NK-92 treated with Interleukin-12 subunit alpha and Interleukin-12 subunit beta, amount 100 ng/mL, for 24 hours (cell line): ENCODE measurements at places on chromosomes 6 and 20.

- no peak for DNase-seq
These were observed 437.5 kb downstream of the CBLN4 start for GRCh38 chr20:55567826-55568225.

DNA sequence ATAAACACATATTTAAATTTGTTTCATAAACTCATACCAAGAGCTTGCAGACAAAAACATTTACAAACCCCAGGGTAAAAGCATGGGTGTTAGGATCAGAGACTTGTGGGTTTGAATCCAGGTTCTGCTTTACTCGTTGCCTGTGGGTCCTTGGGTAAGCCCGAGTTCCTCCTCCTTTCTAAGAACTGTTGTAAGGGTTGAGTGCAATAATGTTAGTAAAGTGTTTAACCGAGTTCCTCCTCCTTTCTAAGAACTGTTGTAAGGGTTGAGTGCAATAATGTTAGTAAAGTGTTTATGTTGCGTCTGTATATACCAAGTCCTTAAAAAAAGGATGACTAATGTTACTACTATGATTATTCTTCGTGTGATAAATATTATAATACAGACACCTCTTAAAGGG lies 18.7 kb downstream of the CCDC170 start:
- DNase-seq, result no peak

- no peak for DNase-seq
These were observed 213.9 kb upstream of the SSTR4 start for GRCh38 chr20:22821081-22821727.

DNA sequence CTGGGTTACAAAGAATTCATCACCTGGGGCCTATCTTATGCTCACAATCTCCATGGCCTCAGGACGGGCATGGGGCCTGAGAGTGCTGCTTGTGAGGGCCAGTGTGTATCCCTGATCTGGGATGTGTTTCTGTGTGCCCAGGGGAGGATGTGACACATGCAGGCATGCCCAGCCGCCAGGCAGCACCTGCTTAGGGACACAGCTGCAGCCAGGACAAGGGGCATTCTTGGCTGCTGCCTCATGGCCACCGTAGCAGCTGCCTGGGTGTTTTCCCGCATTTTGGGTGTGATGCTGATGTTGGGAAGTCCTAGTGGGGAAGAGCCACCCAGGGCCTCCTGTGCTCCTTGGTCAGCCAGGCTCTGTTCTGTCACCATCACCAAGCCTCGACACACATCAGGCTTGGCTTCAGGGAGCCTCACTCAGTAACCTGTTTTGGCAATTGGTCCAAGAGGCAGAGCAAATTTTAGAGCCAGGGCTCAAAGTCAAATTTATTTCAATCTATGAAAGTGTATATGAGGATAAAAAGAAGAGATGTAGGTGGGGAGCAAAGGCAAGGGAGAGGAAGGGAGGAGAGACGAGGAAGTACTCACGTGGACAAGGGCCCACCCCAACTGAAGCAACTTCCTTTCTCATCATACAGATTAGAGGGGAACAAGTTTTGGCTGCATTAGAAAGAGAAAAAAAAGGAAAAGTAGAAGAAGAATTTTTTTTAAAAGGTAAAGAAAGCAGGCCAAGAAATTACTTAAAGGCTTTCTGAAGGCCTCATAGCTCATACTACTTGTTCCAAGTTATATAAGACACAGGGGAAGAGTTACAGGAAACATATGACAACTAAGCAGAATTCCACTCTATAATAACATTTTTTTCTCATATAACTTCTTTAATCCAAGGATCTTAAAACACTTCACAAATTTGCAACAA lies 269.9 kb upstream of the SUPT3H start:
- no peak for DNase-seq

- no peak for DNase-seq
These were observed 238.4 kb upstream of the QKI start for GRCh38 chr6:163176097-163176496.

DNA sequence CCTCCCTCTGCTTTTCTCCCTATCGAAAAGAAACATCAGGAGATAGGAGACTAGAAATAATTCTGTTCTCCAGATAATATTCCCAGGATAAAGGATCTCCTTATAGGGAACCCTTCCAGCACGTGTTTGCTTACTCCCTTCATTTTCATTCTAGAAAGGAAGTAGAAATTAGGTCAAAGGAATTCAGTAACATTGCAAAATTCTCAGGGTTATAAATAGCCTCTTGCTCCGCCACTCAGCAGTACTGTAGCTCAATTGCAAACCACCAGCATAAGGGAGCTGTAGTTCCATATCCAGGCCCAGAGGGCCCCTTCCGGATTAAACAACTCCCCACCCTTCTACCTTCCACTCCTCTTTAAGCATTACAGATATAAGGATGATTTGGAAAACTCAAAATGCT lies 6.2 kb downstream of the ELMO2 start:
- DNase-seq, result no peak

GRCh38 chr6:15299430-15300131 lies 53.7 kb downstream of the JARID2 start:
- no peak for DNase-seq

GRCh38 chr20:50522053-50522674 lies 12.0 kb downstream of the PTPN1 start:
- DNase-seq, result no peak

DNA sequence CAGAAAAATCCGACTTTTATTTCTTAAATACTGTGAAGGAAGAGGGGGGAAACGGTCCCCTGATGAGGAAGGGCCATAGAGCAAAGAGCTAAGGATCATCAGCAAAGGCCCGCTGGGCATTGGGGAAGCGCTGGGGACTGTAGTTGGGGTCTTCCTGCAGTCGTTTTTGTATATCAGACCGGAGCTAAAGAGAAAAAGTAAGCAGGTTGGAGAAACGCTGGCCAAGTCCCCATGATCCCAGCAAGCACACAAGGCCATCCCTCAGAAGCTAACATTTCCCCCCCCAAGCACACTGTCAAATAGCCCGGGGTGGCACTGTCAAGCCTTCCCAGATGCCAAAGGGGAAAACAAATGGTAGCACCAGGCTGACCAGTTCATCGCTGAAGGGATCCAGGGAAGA lies 13.4 kb downstream of the BAG6 start:
- DNase-seq, result no peak

DNA sequence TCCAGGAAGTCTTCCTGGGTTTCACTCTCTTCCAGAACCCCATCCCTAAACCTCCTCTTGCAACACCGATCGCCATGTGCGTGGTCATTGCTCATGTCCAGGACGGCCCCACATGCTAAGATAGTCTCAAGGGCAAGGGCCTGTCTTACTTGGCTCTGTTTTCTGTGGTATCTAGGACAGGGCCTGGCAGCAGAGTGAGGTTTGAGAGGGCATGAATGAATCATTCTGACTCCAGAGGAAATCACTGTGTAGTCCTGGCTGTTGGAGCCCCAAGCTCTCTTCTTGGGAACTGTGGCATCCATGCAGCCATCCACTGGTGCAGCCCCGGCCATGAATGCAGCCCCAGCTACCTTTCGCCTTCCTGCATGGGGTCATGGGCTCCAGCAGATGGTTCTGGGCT lies 12.4 kb downstream of the SIRPA start:
- no peak for DNase-seq
